Stimulated activated CD4-positive, alpha-beta T cell treated with anti-CD3 and anti-CD28 coated beads, Interleukin-1b, Interleukin-23, amount 100 ng/mL, for 1 hour (primary cell): ENCODE measurements at places on chromosomes 2 and 18.

- no peak for DNase-seq
Measured at GRCh38 chr2:3633089-3633981, 24.7 kb upstream of the ALLC start.

- DNase-seq, result no peak
Measured at GRCh38 chr2:231088754-231089153, 32.1 kb downstream of the PSMD1 start.

- DNase-seq, result no peak
Measured at GRCh38 chr2:84417453-84418145, 41.5 kb downstream of the SUCLG1 start.

DNA sequence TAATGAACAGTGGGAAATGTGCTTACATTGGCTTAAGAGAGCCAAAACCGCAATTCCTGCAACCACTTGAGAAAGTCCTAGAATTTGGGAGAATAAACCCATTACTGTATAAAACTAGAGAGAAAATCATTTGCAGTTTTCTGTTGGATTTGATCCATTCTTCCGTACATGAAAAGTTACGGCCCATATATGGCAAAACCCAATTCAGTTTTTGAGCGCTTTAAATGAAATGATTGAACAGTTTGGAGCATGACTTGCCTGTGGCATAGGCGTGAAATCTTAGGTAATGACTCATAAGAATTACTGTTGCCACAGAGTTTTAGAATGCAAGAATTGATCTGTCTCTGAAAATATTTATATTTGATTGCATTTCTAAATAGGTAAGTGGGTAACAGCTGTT is 52.0 kb downstream of the PHLPP1 start:
- no peak for DNase-seq

DNA sequence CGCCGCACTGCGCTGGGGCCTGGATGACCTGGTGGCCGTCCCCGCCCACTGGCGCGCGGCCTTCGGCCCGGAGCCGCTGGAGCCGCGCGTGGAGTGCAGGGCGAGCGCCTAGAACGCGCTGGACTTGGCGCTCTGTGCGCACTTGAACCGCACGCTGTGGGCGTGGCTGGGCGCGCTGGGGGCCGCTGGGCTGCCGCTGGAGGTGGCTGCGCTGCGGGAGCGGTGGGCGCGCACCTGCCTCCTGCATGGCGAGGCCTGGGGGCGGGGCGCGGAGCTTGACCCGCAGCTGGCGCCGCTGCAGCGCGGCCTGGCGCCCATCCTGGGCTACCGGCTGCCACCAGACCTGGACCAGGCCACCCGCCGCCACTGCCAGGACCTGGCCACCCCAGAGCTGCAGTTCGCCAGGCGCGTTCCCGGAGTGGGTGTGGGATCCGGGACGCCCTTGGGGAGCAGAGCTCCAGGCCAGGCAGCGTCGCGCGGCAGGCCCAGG is 9.9 kb downstream of the AQP12B start:
- DNase-seq, result no peak

DNA sequence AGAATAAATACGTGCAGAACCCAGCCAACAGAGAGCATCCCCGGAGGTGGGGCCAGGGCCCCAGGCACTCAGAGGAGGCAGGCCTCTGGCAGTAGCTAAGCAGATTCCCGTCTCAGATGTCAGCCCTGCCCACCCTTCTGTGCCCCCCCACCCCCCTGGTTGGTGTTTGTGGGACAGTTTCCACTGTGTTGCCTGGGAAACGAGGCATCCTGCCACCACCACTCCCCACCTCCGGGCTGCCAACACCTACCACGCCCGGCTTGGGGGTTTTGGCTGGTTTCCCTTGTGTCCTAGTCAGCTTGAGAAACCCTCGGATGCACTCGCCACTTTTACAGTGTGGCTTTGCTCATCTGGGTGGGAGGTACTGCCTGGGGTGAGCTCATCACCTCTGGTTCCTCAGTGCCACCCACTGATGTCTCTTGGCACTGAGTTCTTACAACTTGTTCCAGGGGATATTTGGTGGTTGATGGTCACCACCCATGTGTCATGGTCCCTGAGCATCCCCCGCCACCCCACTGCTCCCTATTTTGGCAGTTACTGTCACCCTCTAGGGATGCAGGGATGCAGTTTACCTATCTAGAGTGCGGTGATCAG is 72.4 kb upstream of the YWHAQ start:
- DNase-seq, result peak; percentile 61
